Amygdala (tissue), 56 donors: ENCODE measurements at places on chromosomes 12 and 14.

DNA sequence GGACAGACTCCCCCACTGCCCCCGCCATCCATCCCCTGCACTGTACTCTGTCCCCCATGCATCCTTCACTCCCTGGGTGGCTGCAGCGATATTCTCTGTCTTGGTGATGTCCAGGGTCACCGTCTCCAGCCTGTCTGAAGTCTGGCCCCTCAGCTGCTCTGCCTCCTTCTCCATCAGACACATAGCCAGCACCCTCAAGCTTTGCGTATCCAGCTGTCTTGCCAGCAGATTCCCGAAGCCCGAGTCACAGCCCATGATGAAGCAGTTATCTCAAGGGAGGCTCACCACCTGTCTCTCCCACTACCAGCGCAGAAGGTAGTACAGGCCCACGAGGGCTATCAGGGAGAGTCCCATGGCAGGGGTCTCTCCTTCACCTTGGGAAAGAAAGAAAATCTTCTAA is 77.8 kb downstream of the HSD17B6 start:
- DNase-seq: no peak

DNA sequence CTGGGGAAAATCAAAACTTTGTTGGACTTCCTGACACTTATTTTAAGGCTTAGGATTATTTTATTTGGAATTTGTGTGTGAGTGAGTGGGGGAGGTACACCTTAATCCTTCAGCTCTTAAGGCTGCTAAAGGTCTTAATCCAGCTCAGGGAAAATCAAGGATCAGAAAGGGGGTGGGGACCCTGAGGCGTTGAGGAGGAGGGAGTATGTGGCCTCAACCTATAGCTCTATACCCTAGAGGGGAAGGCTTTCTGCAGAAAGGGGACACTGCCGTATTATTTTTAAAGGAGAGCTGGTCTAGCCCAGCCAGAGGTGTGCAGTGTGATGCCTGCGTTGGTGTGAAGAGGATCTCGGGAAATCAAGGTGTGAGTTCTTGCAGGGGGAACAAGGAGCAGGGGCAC is 20.0 kb downstream of the IRF2BPL start:
- no peak for DNase-seq

GRCh38 chr12:127685931-127686330 is 581.0 kb upstream of the TMEM132C start:
- no peak for DNase-seq

DNA sequence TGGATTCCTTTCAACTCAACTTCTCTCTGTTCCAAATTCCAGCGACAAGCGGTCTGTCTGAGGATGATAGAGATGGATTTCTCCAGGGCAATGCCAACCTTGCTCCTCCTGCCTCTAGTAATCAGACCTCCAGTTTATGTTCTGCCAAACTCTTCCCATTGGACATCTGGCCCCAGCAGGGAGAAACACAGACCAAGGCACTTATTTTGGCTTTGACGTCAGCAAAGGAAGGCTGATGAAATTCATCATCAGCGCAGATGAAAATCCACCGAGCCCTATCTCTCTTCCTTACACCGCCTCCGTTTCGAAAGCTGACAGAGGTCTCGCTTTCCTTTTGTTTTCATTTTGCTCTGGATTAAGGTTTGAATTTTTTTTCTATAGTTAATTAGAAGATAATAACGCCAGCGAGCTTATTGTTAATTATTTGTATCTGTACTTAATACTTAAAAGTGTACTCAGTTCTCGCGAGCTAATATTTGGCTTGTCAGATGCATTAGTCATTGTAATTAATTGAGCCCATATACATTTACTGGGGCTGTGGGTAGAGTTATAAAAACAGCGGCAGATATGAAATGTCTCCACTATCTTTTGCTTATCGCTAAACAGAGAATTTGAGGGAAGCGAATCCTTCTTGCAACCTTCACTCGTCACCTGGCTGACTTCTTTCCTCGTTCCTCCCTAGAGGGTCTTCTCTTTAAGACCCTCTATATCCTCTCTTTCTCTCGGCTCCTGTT is 35.9 kb upstream of the MED13L start:
- no peak for DNase-seq

DNA sequence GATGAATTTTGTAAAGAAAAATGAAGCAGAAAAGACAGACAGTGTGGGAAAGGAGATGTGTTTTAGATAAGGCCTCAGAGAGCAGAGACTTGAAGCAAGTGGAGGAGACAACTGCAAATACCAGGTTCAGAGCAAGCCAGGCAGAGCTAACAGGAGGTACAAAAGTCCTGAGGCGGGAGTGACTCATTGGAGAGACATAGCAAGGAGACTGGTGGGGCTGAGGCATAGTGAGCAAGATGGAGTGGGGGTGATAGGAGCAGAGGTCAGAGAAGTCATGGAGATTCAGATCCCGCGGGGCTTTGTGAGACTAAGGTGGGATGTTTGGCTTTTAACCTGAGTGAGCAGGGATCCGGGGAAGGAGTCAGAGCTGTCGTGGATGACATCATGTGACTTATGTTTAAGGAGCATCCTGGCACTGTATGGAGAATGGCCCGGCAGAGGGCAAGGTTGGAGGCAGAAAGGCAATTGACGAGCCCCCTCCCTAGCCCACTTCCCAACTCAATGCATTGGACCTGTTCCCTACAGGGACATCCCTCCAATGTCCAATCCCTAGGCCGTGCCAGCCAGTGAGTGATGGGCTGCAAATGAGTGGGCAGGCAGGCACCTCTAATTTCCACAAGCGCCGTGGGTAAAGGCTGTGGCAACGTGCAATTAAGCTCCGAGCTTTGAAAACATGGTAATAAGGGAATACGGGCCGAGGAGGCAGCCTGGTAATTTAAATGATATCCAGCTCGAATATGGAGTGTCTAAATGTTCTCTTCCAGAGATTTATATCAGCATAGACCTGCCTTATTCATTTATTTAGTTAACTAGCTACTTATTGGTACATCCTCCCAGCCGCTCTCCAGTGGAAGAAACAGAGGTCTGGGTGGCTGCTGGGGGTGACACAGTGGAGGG is 206.8 kb upstream of the LHX5 start:
- DNase-seq: no peak

GRCh38 chr12:68403296-68403695 is 71.1 kb upstream of the MDM1 start:
- DNase-seq: no peak

GRCh38 chr12:89474615-89475014 is 50.0 kb downstream of the GALNT4 start:
- no peak for DNase-seq

- no peak for DNase-seq
These were observed 23.3 kb upstream of the SLC15A5 start for GRCh38 chr12:16300736-16301135.

DNA sequence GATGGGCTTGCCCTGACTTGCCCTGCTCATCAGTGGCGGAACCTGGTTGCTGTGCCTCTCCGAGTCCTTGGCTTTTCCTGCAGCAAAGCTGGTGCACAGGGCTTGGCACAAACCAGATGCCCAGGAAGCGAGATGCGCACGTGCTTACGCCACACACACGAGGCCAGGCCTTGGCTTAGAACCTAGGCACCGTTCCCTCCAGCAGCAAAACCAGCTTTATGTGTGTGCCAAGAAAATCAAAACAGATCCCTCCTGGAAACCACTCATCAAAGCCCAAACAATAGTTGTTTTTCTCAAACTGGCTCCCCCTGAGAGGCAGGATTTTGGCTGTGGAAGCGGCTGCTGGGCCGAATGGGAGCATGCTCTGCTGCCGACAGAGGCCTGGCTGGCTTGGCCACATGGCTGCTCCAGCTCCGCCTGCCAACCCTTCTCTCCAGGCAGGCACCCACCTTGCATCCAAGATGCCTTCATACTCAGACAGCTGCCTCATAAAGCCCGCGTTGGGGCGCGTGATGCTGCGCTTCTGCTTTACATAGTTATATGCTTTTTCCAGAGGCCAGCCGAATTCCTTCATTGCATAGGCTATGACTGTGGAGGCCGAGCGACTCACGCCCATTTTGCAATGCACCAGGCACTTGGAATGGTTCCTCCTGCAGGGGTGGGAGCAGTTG is 58.7 kb downstream of the SSH1 start:
- DNase-seq: no peak

GRCh38 chr12:14369311-14369710 is 3.8 kb downstream of the ATF7IP start:
- no peak for DNase-seq

- DNase-seq: peak; percentile 4
These were observed 99.1 kb upstream of the CCND2 start for GRCh38 chr12:4174417-4174816.

- no peak for DNase-seq
These were observed 631.3 kb downstream of the MED13L start for GRCh38 chr12:115646210-115646609.

GRCh38 chr12:60926256-60926655 is 1330.4 kb downstream of the SLC16A7 start:
- no peak for DNase-seq
